ENCODE measurements at places on chromosomes 5 and 9. TPM values are rescaled to one million over a fixed set of nuclear protein-coding genes. Genes with fewer than 3 reads are reported as not detected.
A peak's percentile ranks its signal among the peaks of the same experiment; 100 is the strongest.

DNA sequence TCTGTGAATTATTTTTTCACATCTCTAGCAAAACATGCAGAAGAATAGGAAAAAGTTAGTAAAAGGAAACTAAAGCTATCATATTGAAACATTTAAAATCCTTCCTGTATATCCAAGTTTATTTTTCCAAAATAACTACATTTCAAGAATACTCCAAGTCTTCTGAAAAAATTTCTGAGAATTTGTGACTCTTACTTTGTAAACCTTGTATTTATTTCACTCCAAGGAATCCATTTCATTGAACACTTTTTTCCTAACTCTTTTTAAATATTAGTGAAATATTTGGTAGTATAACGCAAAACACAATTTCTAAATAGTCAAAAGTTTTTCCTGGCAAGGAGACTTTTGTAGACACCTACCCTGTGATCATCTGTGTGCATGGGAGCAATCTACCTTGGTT is 19.3 kb downstream of the ECM2 start:
- H3K36me3 ChIP-seq = no peaks in the 10 kb centered on the region
- no peak overlapping the region for H3K4me3 ChIP-seq
- H3K27me3 ChIP-seq = no peaks in the 10 kb centered on the region
- no peak overlapping the region for H3K27ac ChIP-seq
- no peak for DNase-seq
- no peaks in the 10 kb centered on the region for H3K4me1 ChIP-seq

ECSCR gene
- 8.4 TPM for total RNA-seq

HOMER1 gene
- 5.2 TPM for total RNA-seq

DNA sequence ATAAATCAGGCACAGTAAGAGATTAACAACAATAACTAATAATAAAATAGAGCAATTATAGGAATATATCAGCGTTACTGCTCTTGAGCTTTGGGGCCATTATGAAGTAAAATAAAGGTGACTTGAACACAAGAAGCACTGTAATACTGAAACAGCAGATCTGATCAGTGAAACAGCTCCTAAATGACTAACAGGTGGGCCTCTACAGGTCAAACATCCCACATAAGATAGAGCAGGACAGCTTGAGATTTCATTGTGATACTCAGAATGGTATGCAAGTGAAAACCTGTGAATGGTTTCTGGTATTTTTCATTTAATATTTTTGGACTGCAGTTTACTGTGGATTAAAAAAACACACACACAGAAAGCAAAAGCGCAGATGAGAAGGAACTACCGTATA is 24.0 kb upstream of the MAP3K1 start:
- no peak overlapping the region for H3K4me3 ChIP-seq
- DNase-seq = no peak
- H3K36me3 ChIP-seq = no peaks in the 10 kb centered on the region
- no peaks in the 10 kb centered on the region for H3K4me1 ChIP-seq

GARNL3 gene
- 6.2 TPM for total RNA-seq

- no peaks in the 10 kb centered on the region for H3K27me3 ChIP-seq
- H3K27ac ChIP-seq = no peak overlapping the region
- no peaks in the 10 kb centered on the region for H3K4me1 ChIP-seq
- H3K4me3 ChIP-seq = no peak overlapping the region
These were observed 908.7 kb upstream of the CDH9 start for GRCh38 chr5:27947088-27947487.

DNA sequence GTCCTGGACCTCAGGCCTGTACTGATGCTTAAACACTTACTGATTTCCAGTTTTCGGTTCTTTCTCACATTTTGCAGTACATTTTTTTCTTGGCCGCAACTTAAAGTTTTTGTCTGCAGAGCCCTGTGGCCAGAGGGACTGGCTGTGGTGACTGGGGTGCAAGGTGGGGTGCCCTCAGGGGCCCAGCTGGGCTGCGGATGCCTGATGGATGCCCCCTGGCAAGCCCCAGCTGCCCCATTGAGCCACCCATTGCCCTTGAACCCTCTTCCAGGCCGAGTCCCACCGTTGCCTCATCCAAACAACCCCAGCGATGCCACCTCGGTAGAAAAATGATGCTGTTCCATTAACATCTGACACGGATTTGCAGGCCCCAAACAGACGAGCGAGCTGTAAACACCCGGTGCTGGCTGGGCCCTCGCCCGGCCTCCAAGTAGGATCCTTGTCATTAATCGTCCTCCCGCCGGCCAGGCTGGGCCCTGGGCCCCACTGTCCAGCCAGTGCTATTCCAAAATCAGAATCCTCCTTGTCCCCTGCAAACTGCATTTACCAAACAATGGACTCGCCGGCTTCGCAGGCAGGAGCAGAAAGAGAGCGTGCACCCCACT is 107.9 kb downstream of the PHF2 start:
- H3K27ac ChIP-seq = no peak overlapping the region
- H3K27me3 ChIP-seq = no peaks in the 10 kb centered on the region
- no peaks in the 10 kb centered on the region for H3K36me3 ChIP-seq
- no peaks in the 10 kb centered on the region for H3K4me1 ChIP-seq
- DNase-seq = no peak

- DNase-seq = no peak
- H3K27ac ChIP-seq = no peak overlapping the region
- H3K4me3 ChIP-seq = no peak overlapping the region
- no peaks in the 10 kb centered on the region for H3K36me3 ChIP-seq
- H3K27me3 ChIP-seq = no peaks in the 10 kb centered on the region
These were observed 226.5 kb downstream of the TLE1 start for GRCh38 chr9:81462801-81463200.

PROB1 gene
- 0.92 TPM for total RNA-seq

GRCh38 chr5:112436144-112436543 is 17.1 kb upstream of the EPB41L4A start:
- H3K4me1 ChIP-seq = no peaks in the 10 kb centered on the region
- no peaks in the 10 kb centered on the region for H3K36me3 ChIP-seq
- no peak for DNase-seq
- H3K27me3 ChIP-seq = no peaks in the 10 kb centered on the region
- H3K27ac ChIP-seq = no peak overlapping the region

TLR4 gene
- total RNA-seq = 34.6 TPM

CREBRF gene
- total RNA-seq = 37.6 TPM

NKD2 gene
- 20.8 TPM for total RNA-seq

GRCh38 chr5:128674837-128675446 is 136.9 kb upstream of the FBN2 start:
- H3K36me3 ChIP-seq = no peaks in the 10 kb centered on the region
- no peak overlapping the region for H3K27ac ChIP-seq
- no peaks in the 10 kb centered on the region for H3K27me3 ChIP-seq

DNA sequence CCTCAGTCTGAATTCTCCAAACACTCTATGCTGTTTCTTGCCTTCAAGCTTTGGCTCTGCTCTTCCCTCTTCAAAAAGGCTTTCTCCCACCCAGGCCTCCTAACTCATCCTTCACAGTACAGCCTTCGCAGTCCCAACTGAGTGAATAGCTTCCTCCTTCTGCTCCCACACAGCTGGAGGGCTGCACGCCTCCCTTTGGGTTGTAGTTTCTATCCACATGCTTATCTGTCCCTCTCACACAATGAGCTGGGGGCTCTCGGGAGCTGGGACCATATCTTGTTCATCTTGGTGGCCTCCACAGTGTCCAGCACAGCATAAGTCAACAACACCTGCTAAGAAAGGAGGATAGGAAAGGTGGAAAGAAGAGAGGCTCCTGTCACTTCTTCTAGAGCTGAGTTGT is 69.5 kb upstream of the XPA start:
- H3K4me3 ChIP-seq = no peak overlapping the region
- no peaks in the 10 kb centered on the region for H3K36me3 ChIP-seq
- no peaks in the 10 kb centered on the region for H3K27me3 ChIP-seq
- DNase-seq = no peak
- H3K27ac ChIP-seq = no peak overlapping the region
- no peaks in the 10 kb centered on the region for H3K4me1 ChIP-seq

DNA sequence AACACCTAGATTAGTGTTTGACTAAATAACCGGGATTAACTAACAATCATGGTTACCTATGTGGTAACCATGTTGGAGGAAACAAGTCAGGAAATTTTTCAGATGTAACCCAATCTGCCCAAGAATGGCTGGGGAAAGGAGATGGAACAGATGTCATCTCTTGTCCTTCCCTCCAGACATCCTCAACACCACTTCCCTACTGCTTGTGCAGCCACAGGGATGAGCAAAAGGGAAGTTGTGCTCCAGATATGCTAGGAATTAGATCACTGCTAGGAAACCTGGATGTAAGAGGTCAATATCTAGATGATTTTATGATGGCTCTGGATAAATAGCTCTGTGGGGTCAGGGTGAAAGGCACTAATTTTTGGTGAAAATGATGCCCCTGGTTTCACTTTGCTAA is 61.3 kb upstream of the ELL2 start:
- no peak for DNase-seq
- H3K36me3 ChIP-seq = no peaks in the 10 kb centered on the region
- H3K27ac ChIP-seq = no peak overlapping the region
- H3K27me3 ChIP-seq = no peaks in the 10 kb centered on the region
- H3K4me3 ChIP-seq = no peak overlapping the region

DNA sequence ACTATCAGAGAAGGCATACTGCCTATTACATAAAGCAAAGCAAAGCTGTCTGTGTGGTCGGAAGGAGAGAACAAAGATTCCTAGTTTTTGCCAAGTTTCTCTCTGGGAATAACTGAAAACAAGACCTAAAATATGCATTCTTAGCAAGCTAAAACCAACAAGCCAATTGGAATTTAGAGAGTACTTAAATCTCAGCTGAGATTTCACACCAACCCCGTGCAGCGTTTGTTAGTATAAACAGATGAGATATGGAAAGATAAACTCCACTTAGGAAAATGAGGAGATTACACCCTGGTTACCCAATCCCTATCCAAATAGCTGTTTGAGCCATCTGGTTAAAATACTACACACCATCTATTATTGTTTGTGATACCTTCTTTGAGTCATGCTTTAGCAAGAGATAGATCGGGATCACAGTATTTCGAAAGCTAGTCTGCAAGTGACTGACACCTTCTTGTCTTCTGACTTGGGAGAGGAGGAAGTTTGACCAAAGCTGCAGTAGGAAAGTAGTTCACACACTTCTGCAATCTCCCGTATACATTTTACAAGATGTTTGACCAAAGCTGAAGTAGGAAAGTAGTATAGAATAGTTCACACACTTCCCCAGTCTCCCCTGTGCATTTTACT is 18.2 kb downstream of the FAF2 start:
- H3K27me3 ChIP-seq = no peaks in the 10 kb centered on the region
- H3K4me1 ChIP-seq = peaks cover 22% of the 10 kb centered on the region
- no peak for DNase-seq
- H3K27ac ChIP-seq = no peak overlapping the region
- peaks cover 16% of the 10 kb centered on the region for H3K36me3 ChIP-seq

DNA sequence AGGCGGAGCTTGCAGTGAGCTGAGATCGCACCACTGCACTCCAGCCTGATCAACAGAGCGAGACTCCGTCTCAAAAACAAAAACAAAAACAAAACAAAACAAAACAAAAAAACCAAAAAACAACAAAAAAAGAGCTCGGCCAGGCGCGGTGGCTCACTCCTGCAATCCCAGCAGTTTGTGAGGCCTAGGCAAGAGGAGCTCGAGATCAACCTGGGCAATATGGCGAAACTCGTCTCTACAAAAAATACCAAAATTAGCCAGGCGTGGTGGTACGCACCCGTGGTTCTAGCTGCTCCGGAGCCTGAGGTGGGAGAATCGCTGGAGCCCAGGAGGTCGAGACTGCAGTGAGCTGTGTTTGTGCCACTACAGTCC is 20.2 kb downstream of the TRIM7 start:
- H3K27ac ChIP-seq = no peak overlapping the region
- peak overlapping the region; percentile 57 for H3K4me3 ChIP-seq
- DNase-seq = no peak

NELFB gene
- total RNA-seq = 31.8 TPM

DNA sequence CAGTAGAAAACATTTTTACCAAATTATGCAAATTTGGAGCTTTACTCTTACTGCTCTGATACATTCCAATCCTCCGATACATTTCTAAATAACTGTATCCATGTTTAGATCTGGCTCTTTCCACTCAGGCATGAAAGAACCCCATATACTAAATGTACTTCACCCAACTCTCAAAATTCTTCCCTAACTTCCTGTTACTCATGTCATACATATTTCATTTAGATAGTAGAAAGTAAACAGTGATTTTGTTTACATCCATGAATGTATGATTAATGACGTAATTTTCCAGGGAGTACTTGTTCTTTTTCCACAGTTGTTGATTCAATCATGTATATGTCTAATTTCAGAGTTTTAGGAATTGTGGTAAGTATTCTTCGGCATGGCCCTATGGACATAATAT is 1426.5 kb upstream of the C9orf72 start:
- H3K36me3 ChIP-seq = no peaks in the 10 kb centered on the region
- H3K27me3 ChIP-seq = no peaks in the 10 kb centered on the region
- no peak overlapping the region for H3K27ac ChIP-seq

ASPN gene
- total RNA-seq = 5.3 TPM

DNA sequence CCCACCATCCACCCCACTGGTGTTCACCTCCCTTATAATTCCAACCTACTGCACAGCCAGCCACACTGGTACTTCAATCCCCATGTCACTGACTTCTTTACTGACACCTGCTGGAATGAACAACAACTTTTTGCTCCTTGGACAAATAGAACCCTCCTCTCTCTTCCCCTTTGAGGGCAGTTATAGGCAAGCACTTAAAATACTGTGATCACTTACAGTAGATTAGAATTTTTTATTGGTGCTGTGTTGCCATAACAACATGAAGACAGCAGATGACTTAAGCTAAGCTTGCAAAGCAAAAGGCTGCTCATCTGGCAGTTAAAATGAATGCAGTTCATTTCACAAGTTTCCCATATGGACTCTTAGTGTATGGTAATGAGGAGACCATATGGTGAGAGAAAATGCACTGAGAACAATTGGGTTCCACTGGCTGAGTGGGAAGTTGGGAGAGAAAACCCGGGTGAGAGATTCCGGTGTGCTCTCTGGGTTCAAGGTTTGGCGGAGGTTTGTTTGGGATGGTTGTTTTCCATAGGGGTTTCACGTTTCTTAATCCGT is 374.3 kb downstream of the EBF1 start:
- no peak for DNase-seq
- no peaks in the 10 kb centered on the region for H3K27me3 ChIP-seq
- H3K36me3 ChIP-seq = no peaks in the 10 kb centered on the region
- H3K4me1 ChIP-seq = no peaks in the 10 kb centered on the region
- H3K27ac ChIP-seq = no peak overlapping the region

GRCh38 chr9:121778252-121779225 is 127.1 kb downstream of the DAB2IP start:
- peaks cover 8% of the 10 kb centered on the region for H3K4me1 ChIP-seq
- H3K27ac ChIP-seq = peak overlapping the region; percentile 36
- no peak for DNase-seq
- H3K36me3 ChIP-seq = peaks cover 21% of the 10 kb centered on the region
- H3K4me3 ChIP-seq = no peak overlapping the region

DNA sequence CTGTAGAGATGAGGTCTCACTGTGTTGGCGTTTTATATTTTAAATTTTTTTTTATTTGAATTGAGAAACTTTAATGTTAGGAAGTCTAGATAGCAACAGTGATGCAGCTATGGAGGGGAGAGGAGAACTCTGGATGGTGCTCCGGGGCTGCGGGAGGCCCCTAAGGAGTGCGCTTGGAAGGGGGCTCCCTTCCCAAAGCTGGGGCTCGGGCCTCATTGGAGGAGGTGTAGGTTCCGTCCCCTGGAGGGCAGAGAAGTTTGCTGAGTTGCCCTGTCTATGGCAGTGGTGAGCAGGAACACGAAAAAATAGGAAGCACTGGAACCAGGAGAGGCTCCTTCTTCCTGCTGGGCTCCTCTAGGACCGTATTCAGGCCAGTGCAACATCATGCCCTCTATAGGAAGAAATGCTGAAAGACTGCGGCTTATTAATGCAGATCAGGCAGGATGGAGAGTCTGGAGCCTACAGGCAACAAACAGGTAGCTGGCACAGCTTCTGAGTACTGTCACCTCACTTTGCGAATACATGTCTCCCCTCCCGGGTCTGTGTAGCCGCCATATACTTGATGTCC is 16.1 kb downstream of the AHRR start:
- H3K4me1 ChIP-seq = no peaks in the 10 kb centered on the region
- no peaks in the 10 kb centered on the region for H3K27me3 ChIP-seq
- H3K27ac ChIP-seq = no peak overlapping the region
- H3K4me3 ChIP-seq = no peak overlapping the region
- H3K36me3 ChIP-seq = no peaks in the 10 kb centered on the region
